Cortex of kidney (tissue), 1 donor: ENCODE measurements at places on chromosomes 5 and 9.

DNA sequence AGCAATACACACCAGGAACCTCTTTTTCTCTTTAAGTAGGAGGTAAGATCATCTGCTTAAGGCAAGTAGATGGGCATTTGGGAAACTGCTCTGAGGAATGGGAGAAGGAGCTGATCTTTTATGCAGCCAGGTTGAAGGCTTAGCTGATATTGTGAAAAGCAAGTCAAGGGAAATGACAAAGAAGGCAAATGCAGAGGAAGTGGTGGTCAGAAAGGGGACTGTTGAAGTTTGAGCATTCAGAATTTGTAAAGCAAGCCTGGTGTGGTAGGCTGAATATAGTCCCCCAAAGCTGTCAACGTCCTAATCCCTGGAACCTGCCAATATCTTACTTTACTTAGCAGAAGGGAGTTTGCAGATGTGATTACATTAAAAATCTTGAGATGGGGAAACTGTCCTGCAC is 128.9 kb downstream of the ADAMTS12 start:
- no peak for DNase-seq

DNA sequence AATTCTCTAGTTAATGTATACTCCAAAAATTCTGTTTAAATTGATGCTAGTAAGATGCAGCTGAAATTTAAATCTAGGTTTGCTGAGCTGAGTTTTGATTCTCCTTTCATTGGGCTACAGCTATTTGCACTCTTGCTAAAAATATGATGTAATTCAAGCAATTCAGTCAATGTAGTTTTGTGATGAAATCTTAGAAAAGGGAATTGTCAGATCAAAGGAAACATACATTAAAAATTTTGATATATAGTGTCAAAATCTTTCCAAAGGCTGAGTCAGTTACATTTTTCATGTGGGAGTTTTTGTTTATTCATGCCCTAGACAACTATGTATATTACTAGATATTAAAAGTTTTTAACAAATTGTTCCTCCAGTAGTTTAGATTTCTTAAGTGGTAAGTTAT is 334.9 kb upstream of the DAB2 start:
- DNase-seq, result no peak

- DNase-seq, result no peak
Measured at GRCh38 chr5:150626853-150627276, 13.6 kb upstream of the SYNPO start.

DNA sequence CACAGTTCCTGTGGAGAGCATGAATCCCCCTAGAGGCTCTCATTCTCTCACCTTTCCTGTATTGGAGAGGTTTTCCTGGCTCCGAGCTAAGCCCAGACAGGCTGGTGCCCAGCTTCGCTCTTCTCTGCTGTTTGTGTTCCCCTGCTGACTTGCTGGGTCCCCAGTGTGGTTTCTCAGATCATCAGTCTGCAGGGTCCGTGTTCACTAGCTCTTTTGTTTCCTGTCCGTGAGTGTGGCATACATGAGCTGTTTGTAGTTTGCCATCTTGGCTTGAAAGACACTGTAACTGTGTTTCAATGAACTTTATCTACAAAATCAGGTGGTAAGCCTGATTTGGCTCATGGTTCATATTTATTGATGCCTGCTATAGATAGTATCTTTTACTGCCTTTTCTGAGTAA is 23.8 kb downstream of the LOX start:
- DNase-seq, result no peak

DNA sequence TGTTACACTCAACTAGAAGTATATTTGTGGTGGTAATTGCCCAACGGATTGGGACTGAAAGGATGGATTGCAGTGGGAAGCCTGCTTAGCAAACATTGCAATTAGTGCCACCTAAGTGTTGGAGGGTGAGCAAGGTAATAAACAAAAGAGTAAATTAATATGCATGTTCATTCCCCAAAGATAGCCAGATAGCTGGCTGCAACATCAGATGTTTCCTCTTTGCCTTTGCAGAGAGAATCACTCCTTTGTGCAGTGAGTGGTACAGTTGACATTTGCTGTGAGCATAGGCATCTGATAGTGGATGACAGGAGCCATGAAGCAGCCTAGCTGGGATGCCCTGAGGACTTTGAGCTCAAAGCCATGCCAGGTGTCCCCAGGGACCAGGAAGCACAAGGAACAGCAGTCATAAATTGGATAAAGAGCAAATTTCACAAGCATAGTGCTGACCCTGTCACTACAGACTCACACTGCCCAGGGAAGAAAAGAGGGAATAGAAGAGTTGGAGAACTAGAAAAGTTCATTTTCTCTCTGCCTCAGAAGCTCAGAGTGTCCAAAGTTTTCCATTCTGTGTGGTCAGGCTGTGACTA is 336.1 kb upstream of the SLC30A5 start:
- DNase-seq, result no peak
